ENCODE measurements at places on chromosomes 7 and 10.

DNA sequence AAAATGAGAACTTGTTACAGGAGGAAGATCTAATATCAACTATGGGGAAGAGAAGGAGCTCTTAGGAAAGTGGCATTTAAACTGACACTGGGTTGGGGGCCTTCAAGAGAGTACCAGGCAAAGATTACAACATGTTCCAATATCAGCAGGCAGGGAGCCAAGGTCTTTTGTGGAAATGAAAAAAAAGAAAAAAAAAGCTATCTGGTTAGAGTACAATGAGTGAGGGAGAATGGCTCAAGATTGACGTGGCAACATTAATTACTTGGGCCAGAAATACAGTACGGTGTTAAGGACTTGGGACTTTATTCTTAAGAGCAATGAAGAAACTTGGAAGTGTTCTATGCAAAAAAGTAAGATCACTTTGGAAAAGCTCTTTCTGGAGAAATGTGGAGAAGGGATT, 132.3 kb upstream of the CDK1 start:
- H3K27ac ChIP-seq: no peak overlapping the region
- H3K4me3 ChIP-seq: no peak overlapping the region
- H3K27me3 ChIP-seq: no peaks in the 10 kb centered on the region
- no peaks in the 10 kb centered on the region for H3K36me3 ChIP-seq

GRCh38 chr10:132649651-132650360, 112.2 kb downstream of the INPP5A start:
- H3K36me3 ChIP-seq: no peaks in the 10 kb centered on the region
- DNase-seq: no peak
- H3K4me3 ChIP-seq: no peak overlapping the region

GRCh38 chr10:12588091-12588860, 238.9 kb downstream of the CAMK1D start:
- no peak overlapping the region for H3K27ac ChIP-seq
- no peaks in the 10 kb centered on the region for H3K36me3 ChIP-seq
- H3K27me3 ChIP-seq: no peaks in the 10 kb centered on the region
- H3K4me3 ChIP-seq: no peak overlapping the region

- no peaks in the 10 kb centered on the region for H3K27me3 ChIP-seq
- no peaks in the 10 kb centered on the region for H3K36me3 ChIP-seq
- H3K4me1 ChIP-seq: no peaks in the 10 kb centered on the region
- H3K27ac ChIP-seq: no peak overlapping the region
Observed at GRCh38 chr10:13412894-13413293, 64.8 kb upstream of the SEPHS1 start.

- no peak for DNase-seq
- no peaks in the 10 kb centered on the region for H3K36me3 ChIP-seq
- H3K27ac ChIP-seq: no peak overlapping the region
- H3K27me3 ChIP-seq: no peaks in the 10 kb centered on the region
- no peaks in the 10 kb centered on the region for H3K4me1 ChIP-seq
- H3K4me3 ChIP-seq: no peak overlapping the region
Observed at GRCh38 chr7:112970771-112971170, 115.9 kb downstream of the GPR85 start.

DNA sequence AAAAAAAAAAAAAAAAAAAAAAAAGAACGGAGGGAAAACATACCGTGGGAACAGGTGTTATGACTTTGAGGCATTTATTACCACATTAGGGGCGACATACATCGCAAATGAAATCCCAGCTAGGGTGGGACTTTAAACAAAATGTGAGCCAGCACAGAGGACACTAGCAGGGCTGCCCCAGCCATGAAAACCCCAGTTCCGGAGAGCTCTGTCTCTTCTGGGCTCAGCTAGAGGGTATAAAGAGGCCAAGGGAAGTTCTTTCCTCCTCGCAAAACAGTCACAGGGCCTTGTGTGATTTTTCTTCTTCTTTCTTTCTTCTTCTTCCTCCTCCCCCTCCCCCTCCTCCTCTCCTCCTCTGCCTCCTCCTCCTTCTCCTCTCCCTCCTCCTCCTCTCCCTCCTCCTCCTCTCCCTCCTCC, 59.9 kb upstream of the ECHDC3 start:
- H3K4me3 ChIP-seq: no peak overlapping the region
- no peak for DNase-seq
- no peaks in the 10 kb centered on the region for H3K4me1 ChIP-seq
- H3K27ac ChIP-seq: no peak overlapping the region
- H3K36me3 ChIP-seq: no peaks in the 10 kb centered on the region
- H3K27me3 ChIP-seq: no peaks in the 10 kb centered on the region

- DNase-seq: no peak
- no peaks in the 10 kb centered on the region for H3K4me1 ChIP-seq
- no peak overlapping the region for H3K4me3 ChIP-seq
- no peak overlapping the region for H3K27ac ChIP-seq
Observed at GRCh38 chr10:98295907-98296306, 27.9 kb upstream of the LOXL4 start.

GRCh38 chr7:11552676-11553296, 279.2 kb downstream of the THSD7A start:
- no peak overlapping the region for H3K27ac ChIP-seq
- no peak for DNase-seq
- no peaks in the 10 kb centered on the region for H3K27me3 ChIP-seq
- H3K4me1 ChIP-seq: no peaks in the 10 kb centered on the region
- no peaks in the 10 kb centered on the region for H3K36me3 ChIP-seq

DNA sequence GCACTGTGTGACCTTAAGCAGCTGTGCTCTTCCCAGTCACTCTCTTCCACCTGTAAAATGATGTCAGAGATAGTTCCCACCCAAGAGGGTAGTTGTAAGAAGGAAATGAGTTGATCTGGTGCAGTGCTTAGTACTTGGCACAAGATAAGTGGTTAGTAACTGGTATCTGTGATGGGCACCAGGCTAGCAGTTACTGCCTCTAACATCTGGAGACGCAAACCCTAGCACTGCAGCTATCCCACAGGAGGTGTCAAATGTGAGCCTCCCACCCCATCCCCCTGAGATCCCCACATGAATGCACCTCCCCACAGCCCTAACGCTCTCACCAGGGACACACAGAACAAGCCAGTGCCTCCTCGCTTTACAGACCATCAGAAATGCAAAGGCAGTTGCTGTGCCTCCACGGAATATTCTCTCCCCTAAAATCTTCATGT, 72.0 kb downstream of the KCNMA1 start:
- no peaks in the 10 kb centered on the region for H3K4me1 ChIP-seq
- no peak overlapping the region for H3K27ac ChIP-seq
- no peak overlapping the region for H3K4me3 ChIP-seq
- no peak for DNase-seq

- H3K36me3 ChIP-seq: no peaks in the 10 kb centered on the region
- H3K4me3 ChIP-seq: no peak overlapping the region
- DNase-seq: no peak
- no peak overlapping the region for H3K27ac ChIP-seq
- H3K4me1 ChIP-seq: no peaks in the 10 kb centered on the region
- H3K27me3 ChIP-seq: no peaks in the 10 kb centered on the region
Observed at GRCh38 chr7:32164341-32164996, 94.3 kb upstream of the PDE1C start.

- H3K4me3 ChIP-seq: no peak overlapping the region
- no peak for DNase-seq
- H3K27ac ChIP-seq: no peak overlapping the region
Observed at GRCh38 chr10:109430043-109430760, 493.1 kb downstream of the XPNPEP1 start.

GRCh38 chr7:151416941-151417315, 7.1 kb upstream of the WDR86 start:
- no peaks in the 10 kb centered on the region for H3K27me3 ChIP-seq
- no peaks in the 10 kb centered on the region for H3K4me1 ChIP-seq

DNA sequence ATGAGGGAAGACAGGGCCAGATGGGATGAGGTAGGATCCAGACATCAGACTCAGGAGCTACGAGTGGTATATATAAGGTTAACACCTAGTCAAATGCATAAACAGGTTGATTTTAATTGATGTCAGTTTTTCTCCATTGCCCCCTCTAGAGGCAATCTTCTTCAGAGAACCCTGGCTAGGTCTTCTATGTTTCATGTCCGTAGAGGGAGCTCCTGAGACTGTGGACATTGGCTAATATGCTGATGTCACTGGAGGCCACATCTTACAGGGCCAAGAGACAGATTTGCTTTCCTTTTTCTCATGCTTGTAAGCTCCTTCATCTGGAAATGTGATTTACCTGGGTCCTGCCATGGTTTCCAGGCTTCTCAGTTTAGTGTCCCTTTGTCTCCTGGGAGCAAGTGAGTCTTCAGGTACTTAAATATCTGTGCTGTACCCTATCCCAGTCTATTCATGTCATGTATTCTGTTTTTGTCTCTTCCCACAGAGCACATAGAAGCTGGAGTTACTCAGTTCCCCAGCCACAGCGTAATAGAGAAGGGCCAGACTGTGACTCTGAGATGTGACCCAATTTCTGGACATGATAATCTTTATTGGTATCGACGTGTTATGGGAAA, 161.6 kb upstream of the PRSS1 start:
- H3K4me1 ChIP-seq: no peaks in the 10 kb centered on the region
- no peak overlapping the region for H3K4me3 ChIP-seq
- no peaks in the 10 kb centered on the region for H3K27me3 ChIP-seq
- H3K27ac ChIP-seq: no peak overlapping the region

GRCh38 chr7:2592375-2592865, 33.6 kb downstream of the IQCE start:
- no peak overlapping the region for H3K4me3 ChIP-seq
- H3K27ac ChIP-seq: no peak overlapping the region
- H3K4me1 ChIP-seq: no peaks in the 10 kb centered on the region
- no peaks in the 10 kb centered on the region for H3K36me3 ChIP-seq
- no peaks in the 10 kb centered on the region for H3K27me3 ChIP-seq
- DNase-seq: no peak

- H3K27me3 ChIP-seq: no peaks in the 10 kb centered on the region
- no peak overlapping the region for H3K27ac ChIP-seq
- H3K4me1 ChIP-seq: no peaks in the 10 kb centered on the region
Observed at GRCh38 chr7:93036807-93037206, 81.0 kb downstream of the SAMD9 start.

- H3K36me3 ChIP-seq: no peaks in the 10 kb centered on the region
- H3K27me3 ChIP-seq: no peaks in the 10 kb centered on the region
- H3K4me3 ChIP-seq: no peak overlapping the region
Observed at GRCh38 chr7:104971290-104972071, 42.5 kb upstream of the KMT2E start.

GRCh38 chr7:139697056-139697455, 80.7 kb downstream of the HIPK2 start:
- H3K27me3 ChIP-seq: no peaks in the 10 kb centered on the region
- no peak overlapping the region for H3K4me3 ChIP-seq
- no peak overlapping the region for H3K27ac ChIP-seq
- H3K36me3 ChIP-seq: no peaks in the 10 kb centered on the region

DNA sequence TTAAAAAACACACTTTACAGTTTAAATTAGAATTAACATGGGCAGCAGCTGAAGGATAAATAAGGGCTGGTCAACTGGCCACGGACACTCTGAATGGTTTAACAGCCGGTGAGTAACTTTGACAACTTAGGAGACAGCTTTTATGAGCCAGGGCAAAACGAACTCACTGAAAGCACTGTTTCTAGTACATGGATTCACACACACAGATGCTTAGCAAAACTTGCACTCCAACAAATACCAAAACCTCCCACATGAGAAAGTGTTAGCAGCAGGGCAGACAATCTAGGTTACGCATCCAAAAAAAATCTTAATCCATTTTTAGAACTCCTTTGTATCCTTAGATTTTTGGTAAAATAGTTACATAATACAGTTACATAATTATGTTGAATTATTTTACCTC, 486.4 kb downstream of the PHTF2 start:
- H3K27me3 ChIP-seq: no peaks in the 10 kb centered on the region
- H3K4me1 ChIP-seq: no peaks in the 10 kb centered on the region
- H3K4me3 ChIP-seq: no peak overlapping the region
- H3K27ac ChIP-seq: no peak overlapping the region
- H3K36me3 ChIP-seq: no peaks in the 10 kb centered on the region
- DNase-seq: no peak

- H3K4me3 ChIP-seq: no peak overlapping the region
- no peak overlapping the region for H3K27ac ChIP-seq
- H3K27me3 ChIP-seq: no peaks in the 10 kb centered on the region
Observed at GRCh38 chr10:60809157-60809556, 30.9 kb downstream of the CDK1 start.

DNA sequence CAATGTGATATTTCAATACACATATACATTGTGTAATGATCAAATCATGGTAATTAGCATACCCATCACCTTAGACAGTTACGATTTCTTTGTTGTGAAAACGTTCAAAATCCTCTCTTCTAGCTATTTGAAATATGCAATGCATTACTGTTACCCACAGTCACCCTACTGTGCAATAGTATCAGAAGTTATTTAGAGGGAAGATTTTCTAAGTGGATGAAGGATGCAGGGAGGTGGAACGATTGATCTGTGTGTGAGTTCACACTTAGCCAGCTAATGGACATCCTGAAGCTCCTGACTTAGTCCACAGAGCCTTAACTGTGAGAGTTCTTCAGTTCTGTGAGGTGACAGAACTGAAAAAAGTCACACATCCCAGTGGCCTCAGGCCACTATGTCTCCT, 97.2 kb upstream of the LAMB4 start:
- H3K27ac ChIP-seq: no peak overlapping the region
- DNase-seq: no peak
- no peak overlapping the region for H3K4me3 ChIP-seq
- no peaks in the 10 kb centered on the region for H3K27me3 ChIP-seq
- H3K36me3 ChIP-seq: no peaks in the 10 kb centered on the region
